ENCODE measurements at places on chromosomes 13 and 19.

- DNase-seq = no peak
These were observed 637.0 kb upstream of the SLC10A2 start for GRCh38 chr13:103703246-103703645.

DNA sequence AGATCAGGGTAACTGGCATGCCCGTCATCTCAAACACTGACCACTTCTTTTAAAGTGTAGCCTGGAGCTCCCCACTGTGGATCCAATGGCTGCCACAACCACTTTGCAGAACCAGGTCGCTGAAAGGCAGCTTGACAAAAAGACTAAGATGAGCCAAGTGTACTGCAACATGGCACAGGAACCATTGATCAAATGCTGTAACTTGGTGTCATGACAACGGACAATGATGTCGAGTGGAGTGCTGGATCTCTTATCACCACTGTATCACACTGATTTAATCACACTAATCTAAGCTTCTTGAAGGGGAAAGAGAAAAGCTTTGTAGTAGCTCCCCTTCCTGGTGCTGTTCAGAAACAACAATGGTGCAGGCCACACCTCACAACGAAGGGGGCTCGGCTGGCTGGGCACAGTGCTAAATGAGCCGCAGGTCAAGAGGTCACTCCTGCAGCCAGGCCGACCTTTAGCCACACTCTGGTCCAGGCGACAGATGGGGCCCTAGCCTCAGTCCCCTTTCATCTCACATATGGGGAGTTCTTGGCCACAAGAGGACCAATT is 2.2 kb upstream of the TNFRSF19 start:
- DNase-seq = no peak

- DNase-seq = no peak
These were observed 33.5 kb downstream of the DOCK9 start for GRCh38 chr13:98944336-98944735.

- no peak for DNase-seq
These were observed 20.6 kb upstream of the ELF1 start for GRCh38 chr13:41039746-41040145.

- DNase-seq = no peak
These were observed 232.6 kb downstream of the UQCRFS1 start for GRCh38 chr19:28980236-28980868.

DNA sequence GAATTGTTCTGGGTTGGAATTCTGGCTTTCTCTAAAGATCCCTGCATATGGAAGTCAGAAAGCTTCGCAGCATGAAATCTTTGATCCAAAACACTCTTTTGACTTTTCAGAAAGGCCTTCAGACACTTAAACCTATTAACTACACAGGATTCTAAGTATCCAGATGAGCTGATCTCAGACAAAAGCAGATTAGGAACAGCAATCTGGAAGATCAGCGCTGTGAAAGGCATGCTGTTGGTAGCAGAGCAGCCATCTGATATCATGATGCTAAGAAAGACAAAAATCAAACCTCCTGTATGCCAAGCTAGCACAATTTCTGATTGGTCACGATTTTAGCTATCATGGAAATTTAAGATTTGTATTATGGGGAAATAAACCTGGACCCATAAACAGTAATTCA is 589.9 kb downstream of the GPC5 start:
- DNase-seq = no peak

Data from activated CD8-positive, alpha-beta memory T cell treated with anti-CD3 and anti-CD28 coated beads for 48 hours (primary cell).